ENCODE measurements at places on chromosomes 4 and X.

DNA sequence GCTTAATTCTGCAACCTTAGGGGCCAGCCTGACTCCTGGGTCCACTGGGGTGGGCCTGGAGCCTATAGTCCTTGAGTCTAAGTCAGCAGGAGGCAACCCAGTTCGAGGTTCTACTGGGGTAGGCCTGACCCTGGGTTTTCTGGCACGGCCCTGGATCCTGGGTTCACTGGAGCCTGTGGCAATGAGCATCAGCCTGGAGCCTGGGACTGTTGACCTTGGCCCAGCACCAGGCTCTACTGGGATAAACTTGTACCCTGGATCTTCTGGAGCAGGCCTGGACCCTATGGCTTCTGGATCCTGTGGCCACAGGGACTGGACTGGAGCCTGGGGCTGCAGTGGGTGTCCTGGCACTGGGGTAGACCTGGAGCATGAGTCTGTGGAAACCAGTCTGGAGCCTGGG is 874.3 kb upstream of the INTU start:
- DNase-seq: no peak

- no peak for DNase-seq
These were observed 10.1 kb upstream of the SH3TC1 start for GRCh38 chr4:8188743-8189550.

GRCh38 chrX:120731386-120731785 is 101.5 kb upstream of the C1GALT1C1 start:
- DNase-seq: no peak

GRCh38 chr4:150079081-150079581 is 886 bp downstream of the DCLK2 start:
- DNase-seq: no peak

DNA sequence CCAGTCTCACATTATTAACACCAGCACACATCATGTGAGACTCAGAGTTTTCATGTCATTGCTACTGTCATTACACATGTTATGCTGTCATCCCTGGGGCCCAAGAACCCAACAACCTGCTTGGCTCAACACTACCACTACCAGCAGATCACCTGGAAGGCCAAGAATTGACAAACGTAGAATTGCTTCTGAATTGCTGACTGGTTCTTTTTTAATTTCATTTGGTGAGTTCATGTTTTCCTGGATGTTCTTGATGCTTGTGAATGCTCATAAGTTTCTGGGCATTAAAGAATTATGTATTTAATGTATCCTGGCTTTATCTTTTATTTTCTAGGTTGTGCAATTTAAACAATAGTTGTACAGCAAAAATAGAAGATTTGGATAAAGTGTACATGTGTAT is 40.2 kb downstream of the ACTRT1 start:
- DNase-seq: no peak

Measured in CMK (cell line).